Hair follicular keratinocyte (primary cell): ENCODE measurements at places on chromosomes 2 and 18. TPM values are rescaled to one million over a fixed set of nuclear protein-coding genes. Genes with fewer than 3 reads are reported as not detected.

The CNGA3 gene
- not detected in 2 replicates for total RNA-seq

The NCKAP5 gene
- total RNA-seq: 1.3 and 1.7 TPM in 2 replicates

The OSGEPL1 gene
- 9.2 and 9.8 TPM in 2 replicates for total RNA-seq

The SP140L gene
- 0.94 and 3.8 TPM in 2 replicates for total RNA-seq
